GM12878 (cell line): ENCODE measurements at places on chromosomes 2 and 18. TPM values are rescaled to one million over a fixed set of nuclear protein-coding genes. Genes with fewer than 3 reads are reported as not detected.
A peak's percentile ranks its signal among the peaks of the same experiment; 100 is the strongest.

DNA sequence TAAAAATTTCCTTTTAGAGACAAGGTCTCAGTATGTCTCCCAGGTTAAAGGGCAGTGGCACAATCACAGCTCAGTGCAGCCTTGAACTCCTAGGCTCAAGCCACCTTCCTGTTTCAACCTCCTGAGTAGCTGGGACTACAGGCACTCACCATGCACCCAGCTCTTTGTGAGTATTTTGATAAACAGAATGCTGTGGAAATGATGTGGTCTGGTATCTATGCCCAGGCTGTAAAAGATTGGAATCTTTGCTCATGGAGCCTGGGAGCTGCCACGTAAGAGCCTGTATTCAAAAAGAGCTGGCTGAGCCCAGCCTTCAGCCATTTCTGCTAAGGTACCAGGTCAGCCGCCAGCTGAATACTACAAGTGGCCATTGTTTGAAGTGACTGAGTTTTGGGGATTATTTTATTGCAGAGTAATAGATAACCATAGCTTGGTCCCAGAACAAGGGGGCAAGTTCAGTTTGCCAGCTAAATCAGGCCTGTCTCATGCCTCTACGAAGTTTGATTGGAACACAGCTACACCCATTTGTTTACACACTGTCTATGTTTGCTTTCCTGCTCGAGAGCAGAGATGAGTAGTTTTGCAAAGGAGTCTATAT lies 21.3 kb upstream of the ARL5A start:
- no peak overlapping the region for H3K27ac ChIP-seq
- DNase-seq: no peak
- H3K27me3 ChIP-seq: peaks cover 2% of the 10 kb centered on the region; the same call in 1 of the 2 replicates
- H3K36me3 ChIP-seq: no peaks in the 10 kb centered on the region

GRCh38 chr2:53127061-53127650 lies 640.4 kb upstream of the CHAC2 start:
- no peaks in the 10 kb centered on the region for H3K36me3 ChIP-seq
- DNase-seq: no peak
- H3K4me1 ChIP-seq: no peaks in the 10 kb centered on the region
- no peaks in the 10 kb centered on the region for H3K27me3 ChIP-seq
- no peak overlapping the region for H3K27ac ChIP-seq
- H3K4me3 ChIP-seq: no peak overlapping the region

Gene ATP6V1C2
- total RNA-seq: not detected in 2 replicates

Gene ZNF638
- total RNA-seq: 66.0 and 66.9 TPM in 2 replicates

Gene MTA3
- total RNA-seq: 28.4 and 32.0 TPM in 2 replicates

- no peak overlapping the region for H3K27ac ChIP-seq
- no peak for DNase-seq
- no peaks in the 10 kb centered on the region for H3K27me3 ChIP-seq
- H3K36me3 ChIP-seq: no peaks in the 10 kb centered on the region
Observed at GRCh38 chr2:86298411-86299390, 38.7 kb downstream of the REEP1 start.

DNA sequence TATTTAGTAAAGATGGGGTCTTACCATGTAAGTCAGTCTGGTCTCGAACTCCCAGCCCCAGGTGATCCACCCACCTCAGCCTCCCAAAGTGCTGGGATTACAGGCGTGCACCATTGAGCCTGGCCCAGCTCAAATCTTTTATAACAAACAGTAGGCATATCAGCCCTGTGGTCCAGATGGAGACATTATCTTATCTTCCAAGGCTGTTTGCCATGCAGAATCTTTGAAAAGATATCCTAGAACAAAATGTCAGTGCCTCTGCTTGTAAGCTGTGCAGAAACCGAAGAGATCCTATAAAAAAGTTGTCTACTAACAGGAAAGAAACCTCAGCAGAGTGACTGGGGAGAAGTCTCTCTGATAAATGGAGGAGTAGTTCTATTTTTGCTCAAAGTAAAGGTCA lies 142.1 kb downstream of the PTH2R start:
- no peaks in the 10 kb centered on the region for H3K4me1 ChIP-seq
- no peak overlapping the region for H3K4me3 ChIP-seq
- no peak overlapping the region for H3K27ac ChIP-seq
- DNase-seq: no peak

- H3K36me3 ChIP-seq: no peaks in the 10 kb centered on the region
- H3K4me1 ChIP-seq: no peaks in the 10 kb centered on the region
- H3K27me3 ChIP-seq: no peaks in the 10 kb centered on the region
- DNase-seq: no peak
- H3K27ac ChIP-seq: no peak overlapping the region
Observed at GRCh38 chr2:119108186-119108585, 50.4 kb downstream of the C1QL2 start.

- DNase-seq: no peak
- H3K4me1 ChIP-seq: no peaks in the 10 kb centered on the region
- no peak overlapping the region for H3K4me3 ChIP-seq
- no peak overlapping the region for H3K27ac ChIP-seq
Observed at GRCh38 chr2:180012523-180012922, 5.4 kb upstream of the CWC22 start.

- no peaks in the 10 kb centered on the region; the same call in 1 of the 2 replicates for H3K27me3 ChIP-seq
- DNase-seq: no peak
- H3K36me3 ChIP-seq: no peaks in the 10 kb centered on the region
- no peaks in the 10 kb centered on the region for H3K4me1 ChIP-seq
- H3K4me3 ChIP-seq: no peak overlapping the region
Observed at GRCh38 chr2:202196727-202197126, 41.7 kb downstream of the SUMO1 start.

GRCh38 chr18:484749-485464 lies 15.6 kb downstream of the COLEC12 start:
- no peaks in the 10 kb centered on the region; the same call in 1 of the 2 replicates for H3K27me3 ChIP-seq
- H3K27ac ChIP-seq: no peak overlapping the region
- H3K4me3 ChIP-seq: no peak overlapping the region
- no peaks in the 10 kb centered on the region for H3K4me1 ChIP-seq
- H3K36me3 ChIP-seq: no peaks in the 10 kb centered on the region

Gene DOK6
- not detected in 2 replicates for total RNA-seq

DNA sequence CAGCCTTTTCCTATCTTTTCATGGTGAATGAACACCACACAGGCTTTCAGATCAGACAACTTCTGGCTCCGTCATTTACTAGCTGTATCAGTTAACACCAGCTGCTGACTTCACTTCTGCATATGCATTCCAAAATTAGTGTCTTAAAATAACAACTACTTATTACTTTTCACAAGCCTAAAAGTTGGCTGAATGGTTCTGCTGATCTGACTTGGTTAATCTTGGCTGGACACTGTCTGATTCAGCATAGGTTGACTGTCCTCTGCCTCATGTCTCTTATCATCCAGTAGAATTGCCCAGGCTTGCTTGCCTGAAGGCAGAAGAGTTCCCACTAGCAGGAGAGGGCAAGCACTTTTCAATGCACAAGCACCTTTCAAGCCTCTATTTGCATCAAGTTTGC lies 72.7 kb downstream of the MARCHF4 start:
- H3K27ac ChIP-seq: no peak overlapping the region
- no peak for DNase-seq
- H3K36me3 ChIP-seq: no peaks in the 10 kb centered on the region
- H3K27me3 ChIP-seq: 0 out of 2 replicates have a peak, but pooled peaks cover 2% of the 10 kb centered on the region

- peak overlapping the region; percentile 78; the same call in 1 of the 2 replicates for H3K27ac ChIP-seq
- H3K4me3 ChIP-seq: no peak overlapping the region
- no peaks in the 10 kb centered on the region for H3K36me3 ChIP-seq
- H3K27me3 ChIP-seq: no peaks in the 10 kb centered on the region
- peaks cover 44% of the 10 kb centered on the region for H3K4me1 ChIP-seq
- DNase-seq: no peak
Observed at GRCh38 chr2:217216982-217217381, 357.1 kb upstream of the TNP1 start.

GRCh38 chr2:37870829-37871228 lies 54.3 kb upstream of the RMDN2 start:
- no peak for DNase-seq
- no peaks in the 10 kb centered on the region for H3K27me3 ChIP-seq
- no peaks in the 10 kb centered on the region for H3K36me3 ChIP-seq
- no peak overlapping the region for H3K27ac ChIP-seq
- H3K4me1 ChIP-seq: peaks cover 16% of the 10 kb centered on the region

Gene C2orf66
- total RNA-seq: not detected in 2 replicates
